ENCODE measurements at places on chromosomes 5 and 9.

- no peak for DNase-seq
Measured at GRCh38 chr9:134476942-134477335, 150.7 kb downstream of the RXRA start.

GRCh38 chr9:131098391-131099101 lies 2.2 kb downstream of the AIF1L start:
- DNase-seq, result no peak

GRCh38 chr5:120088836-120089235 lies 375.3 kb upstream of the PRR16 start:
- no peak for DNase-seq

- DNase-seq, result no peak
Measured at GRCh38 chr5:2883771-2884170, 132.3 kb upstream of the IRX2 start.

DNA sequence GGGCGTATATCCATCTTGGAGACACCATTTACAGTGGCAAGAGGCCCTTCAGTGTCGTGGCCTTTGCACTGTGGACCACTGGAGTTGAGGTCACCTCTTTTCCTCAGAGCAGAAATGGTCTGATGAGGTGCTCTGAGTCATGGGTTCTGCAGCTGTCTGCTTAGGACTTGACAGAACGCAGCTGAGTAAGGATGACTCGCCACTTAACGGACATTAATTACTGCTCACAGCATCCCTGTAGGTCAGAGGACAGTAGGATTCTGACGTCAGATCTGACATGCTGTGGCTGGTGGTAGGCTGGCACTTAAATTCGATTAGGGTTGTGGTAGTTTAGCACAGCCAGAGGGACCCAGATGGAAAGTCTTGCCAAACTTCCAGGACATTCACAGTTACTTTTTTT lies 479.4 kb downstream of the DMAC1 start:
- DNase-seq, result no peak

DNA sequence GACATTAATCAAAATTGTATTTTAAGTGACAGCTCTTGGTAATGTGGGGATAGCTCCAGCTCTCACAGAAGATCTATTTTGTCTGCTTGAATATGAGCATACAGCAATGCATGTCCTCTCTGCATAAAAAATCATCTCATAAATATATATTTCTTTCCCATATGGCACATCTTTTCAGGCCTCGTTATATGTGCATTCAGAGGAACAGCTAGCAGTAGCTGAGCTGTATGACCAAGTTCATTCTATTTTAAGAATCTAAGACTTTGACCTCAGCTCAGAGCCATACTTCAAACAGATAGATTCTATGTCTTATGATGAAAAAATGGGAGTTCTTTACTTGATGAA lies 487.2 kb downstream of the ARHGEF28 start:
- no peak for DNase-seq

DNA sequence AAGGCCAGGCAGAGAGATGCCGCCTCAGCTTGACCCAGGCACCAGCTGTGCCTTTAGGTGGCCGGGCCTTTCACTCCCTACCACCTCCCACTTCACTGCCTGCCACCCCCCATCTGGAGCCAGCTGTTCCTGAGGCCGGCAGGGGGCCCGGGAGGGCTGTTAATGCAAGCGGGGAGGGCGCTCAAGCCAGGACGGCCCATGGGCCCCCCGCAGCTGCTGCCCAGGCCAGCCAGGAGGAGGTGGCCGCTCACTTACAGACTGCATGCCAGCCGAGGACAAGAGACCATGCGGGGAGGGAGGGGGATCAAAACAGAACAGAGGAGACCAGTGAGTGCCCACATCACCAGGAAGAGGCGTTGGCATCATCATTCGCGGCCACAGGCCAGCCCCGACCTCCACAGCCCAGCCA lies 4.5 kb downstream of the ABCA2 start:
- no peak for DNase-seq

- DNase-seq, result no peak
Measured at GRCh38 chr5:66415208-66415607, 181.0 kb upstream of the MAST4 start.

GRCh38 chr9:85702726-85703289 lies 38.9 kb downstream of the AGTPBP1 start:
- DNase-seq, result no peak

GRCh38 chr9:28378231-28378630 lies 805.0 kb upstream of the C9orf72 start:
- no peak for DNase-seq

- DNase-seq, result no peak
Measured at GRCh38 chr5:17257705-17258273, 40.4 kb downstream of the BASP1 start.

GRCh38 chr9:131319486-131319885 lies 30.0 kb downstream of the PLPP7 start:
- no peak for DNase-seq

DNA sequence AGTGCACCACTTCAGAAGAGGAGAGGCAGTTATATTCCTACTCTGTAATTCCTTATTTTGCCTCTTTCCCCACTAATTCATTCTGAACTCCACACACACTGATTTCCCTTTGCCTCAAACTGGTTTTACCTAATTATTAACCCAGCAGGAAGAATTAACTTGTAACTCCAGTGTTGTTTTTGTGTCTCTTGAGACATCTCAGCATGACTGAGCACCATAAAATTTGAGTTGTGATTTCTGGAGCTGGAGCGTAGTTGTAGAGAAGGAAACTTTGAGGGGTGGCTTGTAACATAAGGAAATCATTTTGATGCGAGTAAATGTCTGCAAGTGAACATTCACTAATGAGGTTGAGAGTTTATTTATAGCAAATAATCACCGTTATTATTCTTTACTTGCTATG lies 265.2 kb downstream of the TMEM38B start:
- DNase-seq, result no peak

GRCh38 chr9:76456202-76456926 lies 2.6 kb upstream of the GCNT1 start:
- no peak for DNase-seq

DNA sequence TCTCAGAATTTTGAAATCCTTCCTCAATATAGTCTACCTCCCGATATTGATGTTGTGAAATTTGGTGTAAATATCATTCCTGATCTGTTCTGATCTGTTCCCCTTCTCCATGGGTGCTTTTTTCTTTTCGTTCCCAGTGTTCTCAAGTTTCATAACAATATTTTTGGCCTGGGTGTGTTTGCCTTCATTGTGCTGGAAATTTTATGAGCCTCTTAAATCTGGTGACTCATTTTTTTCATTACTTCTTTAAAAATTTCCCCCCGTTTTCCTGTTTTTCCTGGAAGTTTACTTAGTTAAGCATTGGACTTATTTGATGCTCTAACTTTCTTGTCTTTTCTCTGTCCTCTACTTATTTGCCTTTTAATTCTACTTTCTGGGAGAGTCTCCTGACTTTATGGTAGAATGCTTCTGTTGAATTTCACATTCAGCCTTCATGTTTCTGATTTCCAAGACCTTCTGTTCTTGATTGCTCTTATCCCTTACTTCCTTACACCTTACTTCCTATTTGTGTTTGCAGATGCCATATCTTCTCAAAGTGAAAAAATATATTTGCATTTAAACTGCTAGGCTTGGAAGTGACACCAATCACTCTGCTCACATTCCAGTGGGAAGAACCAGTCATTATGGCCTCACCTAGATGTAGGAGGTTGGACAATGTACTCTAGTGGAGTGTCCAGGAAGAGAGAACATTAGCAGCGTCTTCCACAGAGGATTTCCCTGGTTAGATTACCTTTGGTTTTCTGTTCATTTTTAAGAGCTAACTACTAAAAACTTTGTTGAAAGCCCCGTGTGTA lies 441.9 kb downstream of the ARHGEF28 start:
- no peak for DNase-seq

GRCh38 chr5:32100230-32100629 lies 73.9 kb downstream of the GOLPH3 start:
- DNase-seq, result no peak

GRCh38 chr5:139745132-139745799 lies 50.3 kb upstream of the PSD2 start:
- peak; percentile 58 for DNase-seq

DNA sequence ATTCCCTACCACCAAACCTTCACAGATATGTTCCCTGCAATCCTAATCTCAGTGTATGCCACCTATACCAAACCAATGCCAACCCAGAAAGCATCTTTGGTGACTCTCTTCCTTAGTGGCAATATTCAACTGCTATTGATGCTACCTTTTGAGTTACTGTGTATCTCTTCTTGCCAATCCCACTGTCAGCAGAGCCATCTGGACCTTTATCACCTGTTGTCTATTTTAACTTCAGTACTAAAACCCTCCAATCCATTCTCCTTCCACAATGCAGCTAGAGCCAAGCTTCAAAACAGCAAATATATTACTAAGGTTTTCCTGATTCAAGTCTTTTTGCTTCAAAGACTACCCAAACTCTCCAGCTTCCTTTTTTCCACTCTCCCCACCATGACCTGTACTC lies 777.2 kb upstream of the DMAC1 start:
- no peak for DNase-seq

DNA sequence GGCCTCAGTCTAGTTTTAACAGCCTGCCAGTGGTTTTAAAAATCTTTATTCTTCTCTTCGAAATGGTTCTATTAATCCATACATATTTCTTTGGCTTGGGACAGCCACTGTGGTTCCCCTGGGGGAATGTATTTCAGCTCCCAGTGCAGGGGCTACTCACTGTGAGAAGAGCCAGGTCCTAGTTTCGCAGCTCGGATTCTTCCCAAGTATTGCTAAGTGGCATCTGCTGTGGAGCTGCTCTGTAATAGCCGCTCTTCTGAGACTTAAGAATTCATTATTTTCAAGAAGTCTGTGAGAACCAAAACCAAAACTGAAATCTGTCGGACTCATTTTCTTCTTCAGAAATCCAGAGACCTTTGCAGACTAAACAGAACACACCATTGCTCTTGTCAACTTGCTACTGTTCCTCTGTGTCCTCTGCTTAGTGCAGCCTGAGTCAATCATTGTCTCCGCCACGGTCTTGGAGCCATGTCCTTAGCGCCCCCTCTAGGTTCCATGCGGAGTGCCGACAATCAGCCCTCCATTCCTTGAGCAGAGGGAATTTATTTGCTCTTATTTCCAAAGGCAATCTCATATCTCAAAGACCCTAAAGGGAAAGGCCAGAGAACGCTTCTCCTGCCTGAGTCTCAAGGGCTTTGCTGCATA lies 478.2 kb downstream of the SPATA31D1 start:
- no peak for DNase-seq

GRCh38 chr5:130066644-130067043 lies 162.4 kb downstream of the CHSY3 start:
- no peak for DNase-seq

DNA sequence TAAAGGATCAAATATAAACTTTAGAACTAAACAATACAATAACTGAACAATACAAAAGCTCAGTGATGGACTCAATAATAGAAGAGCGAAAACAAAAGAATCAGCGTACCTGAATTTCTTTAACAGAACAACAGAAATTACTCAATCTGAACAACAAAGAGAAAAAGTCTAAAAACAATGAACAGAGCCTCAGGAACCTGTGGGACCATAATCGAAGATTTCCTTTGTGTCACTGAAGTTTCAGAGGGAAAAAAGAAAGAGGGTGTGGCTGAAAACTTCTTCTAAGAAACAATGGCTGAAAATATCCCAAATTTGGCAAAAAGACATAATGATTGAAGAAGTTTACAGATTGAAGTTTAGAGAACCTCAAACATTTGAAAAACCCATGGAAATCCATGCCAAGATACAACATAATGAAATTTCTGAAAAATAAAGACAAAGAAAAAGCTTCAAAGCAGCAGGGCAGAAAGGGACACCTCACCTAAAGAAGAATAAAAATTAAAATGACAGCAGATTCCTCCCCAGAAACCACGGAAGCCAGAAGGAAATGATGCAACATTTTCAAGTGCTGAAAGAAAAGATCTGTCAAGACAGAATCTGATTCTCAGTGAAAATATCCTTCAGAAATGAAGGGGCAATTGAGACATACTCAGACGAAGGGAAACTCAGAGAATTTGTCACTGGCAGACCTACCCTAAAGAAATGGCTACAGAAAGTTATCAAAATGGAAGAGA lies 288.8 kb downstream of the ARL15 start:
- DNase-seq, result no peak

DNA sequence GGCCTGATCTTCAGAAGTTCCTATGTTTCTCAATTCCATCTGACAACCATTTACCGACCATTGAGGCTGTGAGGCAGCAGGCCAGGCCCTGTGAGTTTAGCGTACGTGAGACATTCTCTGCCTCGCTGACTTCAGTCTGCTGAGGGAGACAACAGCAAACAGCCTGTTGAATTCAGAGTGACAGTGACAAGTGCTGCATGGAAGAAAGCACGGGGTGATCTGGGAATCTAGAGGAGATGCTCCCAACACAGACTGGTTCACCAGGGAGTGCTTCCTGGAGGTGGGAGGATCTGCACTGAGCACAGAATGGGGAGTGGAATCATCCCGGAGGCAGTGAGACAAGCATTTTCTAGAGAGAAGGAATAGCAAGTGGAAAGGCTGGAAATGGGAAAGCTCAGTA lies 10.0 kb upstream of the DDX41 start:
- no peak for DNase-seq

GRCh38 chr9:126595982-126596381 lies 17.7 kb upstream of the LMX1B start:
- no peak for DNase-seq

- no peak for DNase-seq
Measured at GRCh38 chr5:65994117-65994786, 67.9 kb downstream of the ERBIN start.

DNA sequence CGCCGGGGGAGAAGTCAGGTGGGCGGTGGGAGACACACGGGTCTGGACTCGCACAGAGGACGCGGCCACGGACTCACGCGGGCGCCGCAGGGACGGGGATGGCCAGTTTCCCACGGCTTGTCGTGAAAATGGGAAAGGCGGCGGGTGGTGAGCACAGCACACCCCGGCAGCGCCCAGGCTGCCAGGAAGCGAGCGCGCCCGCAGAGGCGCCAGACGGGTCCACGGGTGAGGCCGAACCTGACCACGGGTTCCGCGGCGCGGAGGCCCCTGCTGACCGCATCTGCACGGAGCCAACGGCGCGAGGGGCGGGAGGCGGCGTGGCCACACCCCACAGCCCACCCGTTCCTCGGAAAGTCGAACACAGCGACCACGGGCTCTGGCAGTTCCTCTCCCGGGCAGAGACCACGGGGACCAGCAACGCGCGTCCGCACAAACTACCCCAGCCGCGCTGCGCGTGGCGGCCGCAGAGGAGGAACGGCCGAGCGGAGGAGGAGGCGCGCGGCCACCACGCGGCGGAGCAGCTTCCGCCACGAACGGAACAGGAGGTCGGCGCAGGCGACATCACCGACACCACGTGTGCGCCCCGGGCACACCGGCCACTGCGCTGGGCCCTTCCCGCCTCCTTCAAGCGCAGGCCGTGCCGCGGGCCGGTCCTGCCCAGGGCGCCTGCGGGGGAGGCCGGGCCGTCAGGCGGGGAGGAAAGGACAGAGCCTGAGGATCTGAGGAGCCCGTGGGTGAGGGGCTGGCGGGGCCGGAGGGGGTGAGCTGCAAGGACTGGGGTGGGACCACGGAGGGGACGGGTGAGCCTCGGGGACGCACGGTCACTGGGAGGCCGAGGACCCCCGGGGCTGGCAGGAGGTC lies 5.6 kb downstream of the EXD3 start:
- no peak for DNase-seq

- DNase-seq, result no peak
Measured at GRCh38 chr9:129656795-129657390, 8.6 kb upstream of the PRRX2 start.

- no peak for DNase-seq
Measured at GRCh38 chr5:94849324-94849723, 230.9 kb downstream of the SLF1 start.

Measured in activated CD4-positive, alpha-beta T cell treated with anti-CD3 and anti-CD28 coated beads, Interleukin-2, amount 50 U/mL, for 48 hours (primary cell).